Ascending aorta (tissue), 2 donors: ENCODE measurements at places on chromosomes 7 and 10.

DNA sequence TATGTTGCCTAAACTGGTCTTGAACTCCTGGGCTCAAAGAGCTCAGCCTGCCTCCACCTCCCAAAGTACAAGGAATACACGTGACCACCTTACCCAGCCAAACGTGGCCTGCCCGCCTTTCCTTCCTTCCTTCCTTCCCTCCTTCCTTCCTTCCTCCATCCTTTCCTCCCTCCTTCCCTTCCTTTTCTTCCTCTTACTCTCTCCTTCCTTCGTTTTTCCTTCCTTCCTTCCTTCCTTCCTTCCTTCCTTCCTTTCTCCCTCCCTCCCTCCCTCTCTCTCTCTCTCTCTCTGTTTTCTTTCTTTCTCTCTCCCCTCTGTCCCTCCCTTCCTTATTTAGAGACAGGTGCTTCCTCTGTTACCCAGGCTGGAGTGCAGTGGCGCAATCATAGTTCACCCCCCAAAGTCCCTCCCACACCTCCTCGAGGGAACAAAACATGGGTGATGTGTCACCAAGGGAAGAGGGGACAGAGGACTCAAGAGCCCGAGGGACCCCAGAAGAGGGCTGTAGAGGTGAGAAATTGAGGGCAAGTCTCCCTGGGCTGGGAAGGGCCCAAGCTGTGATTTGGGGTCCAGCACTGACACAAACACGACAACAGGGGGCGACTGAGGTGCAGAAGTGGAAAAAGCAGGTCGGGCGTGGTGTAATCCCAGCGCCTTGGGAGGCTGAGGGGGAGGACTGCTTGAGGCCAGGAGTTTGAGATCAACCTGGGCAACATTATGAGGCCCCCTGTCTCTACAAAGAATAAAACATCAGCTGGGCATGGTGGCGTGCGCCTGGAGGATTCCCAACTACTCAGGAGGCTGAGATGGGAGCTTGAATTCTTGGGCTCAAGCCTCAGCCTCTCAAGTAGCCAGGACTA lies 28.1 kb downstream of the EPHB4 start:
- DNase-seq = no peak
- H3K27me3 ChIP-seq = no peaks in the 10 kb centered on the region
- H3K27ac ChIP-seq = no peak overlapping the region
- no peaks in the 10 kb centered on the region for H3K4me1 ChIP-seq
- no peak overlapping the region for H3K4me3 ChIP-seq
- H3K36me3 ChIP-seq = no peaks in the 10 kb centered on the region

- no peak for DNase-seq
- no peak overlapping the region for H3K27ac ChIP-seq
- H3K4me3 ChIP-seq = no peak overlapping the region
- H3K36me3 ChIP-seq = no peaks in the 10 kb centered on the region
- peaks cover 4% of the 10 kb centered on the region for H3K4me1 ChIP-seq
- no peaks in the 10 kb centered on the region for H3K27me3 ChIP-seq
Measured at GRCh38 chr7:50733552-50733951, 49.1 kb downstream of the GRB10 start.

GRCh38 chr7:1123715-1124114 lies 35.8 kb downstream of the GPER1 start:
- H3K27me3 ChIP-seq = no peaks in the 10 kb centered on the region
- DNase-seq = peak; percentile 94
- peak overlapping the region; percentile 91 for H3K27ac ChIP-seq
- H3K4me3 ChIP-seq = peak overlapping the region; percentile 60
- peaks cover 7% of the 10 kb centered on the region for H3K4me1 ChIP-seq

DNA sequence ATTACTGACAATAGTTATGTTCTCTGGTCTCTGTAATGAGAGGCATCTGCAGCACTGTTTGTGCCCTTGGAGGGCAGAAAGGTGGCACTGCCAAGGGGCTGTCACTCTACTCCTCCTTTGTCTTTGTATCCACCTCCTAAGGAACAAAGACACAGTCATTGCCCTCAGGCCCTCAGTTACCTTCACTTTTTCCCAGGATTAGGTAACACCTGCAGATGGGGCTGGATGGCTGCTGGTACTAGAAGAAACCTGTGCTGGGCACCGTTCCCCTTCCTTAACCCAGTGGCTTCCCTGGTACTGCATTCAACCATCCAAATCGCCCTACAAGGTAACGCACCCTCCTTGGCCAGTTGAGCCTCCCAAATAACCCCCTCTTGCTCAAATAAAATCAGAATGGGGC lies 246.9 kb upstream of the NEBL start:
- no peaks in the 10 kb centered on the region for H3K36me3 ChIP-seq
- DNase-seq = no peak
- no peak overlapping the region for H3K4me3 ChIP-seq
- H3K4me1 ChIP-seq = no peaks in the 10 kb centered on the region

DNA sequence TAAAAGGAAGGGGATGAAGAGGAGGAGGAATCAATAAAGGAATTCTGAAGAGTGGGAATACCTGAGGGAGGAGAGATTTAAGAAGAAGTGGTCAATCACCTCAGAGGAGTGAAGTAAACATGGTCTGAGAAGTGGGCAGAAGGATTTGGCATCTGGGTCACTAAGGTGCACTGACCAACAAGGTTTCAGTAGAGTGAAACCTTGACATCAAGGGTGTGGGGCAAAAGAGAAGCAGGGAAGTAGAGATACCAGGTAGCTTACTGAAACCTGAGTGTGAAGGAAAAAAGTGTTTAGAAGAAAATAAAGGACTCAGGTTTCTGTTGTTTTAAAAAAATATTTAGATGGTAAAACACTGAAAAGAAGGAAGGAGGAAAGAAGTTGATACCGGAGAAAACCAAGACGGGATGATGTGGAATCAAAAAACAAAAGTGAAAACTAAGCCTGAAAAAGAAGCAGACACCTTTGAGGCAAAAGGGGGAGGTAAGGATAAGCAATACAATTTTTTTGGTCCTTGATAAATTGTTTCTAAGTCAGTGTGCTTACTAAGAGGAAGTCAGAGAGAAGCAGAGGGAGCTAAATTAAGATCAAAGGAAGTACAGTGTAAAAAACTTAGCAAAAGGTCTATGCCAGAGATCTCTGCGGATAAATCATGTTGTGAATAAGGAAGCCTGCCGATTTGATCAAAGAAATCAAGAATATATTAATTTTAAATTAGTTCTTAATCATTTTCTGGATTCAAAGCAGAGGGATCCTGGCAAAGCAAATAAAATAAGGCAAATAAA lies 137.2 kb upstream of the GPR22 start:
- H3K4me1 ChIP-seq = no peaks in the 10 kb centered on the region
- no peak overlapping the region for H3K4me3 ChIP-seq
- DNase-seq = no peak
- H3K27me3 ChIP-seq = no peaks in the 10 kb centered on the region
- H3K36me3 ChIP-seq = no peaks in the 10 kb centered on the region

- H3K4me3 ChIP-seq = peak overlapping the region; percentile 92
- DNase-seq = peak; percentile 75
- H3K27me3 ChIP-seq = no peaks in the 10 kb centered on the region
- no peaks in the 10 kb centered on the region for H3K36me3 ChIP-seq
- H3K27ac ChIP-seq = peak overlapping the region; percentile 91
- peaks cover 11% of the 10 kb centered on the region for H3K4me1 ChIP-seq
Measured at GRCh38 chr10:69318867-69319727, 40.8 kb downstream of the HK1 start.

DNA sequence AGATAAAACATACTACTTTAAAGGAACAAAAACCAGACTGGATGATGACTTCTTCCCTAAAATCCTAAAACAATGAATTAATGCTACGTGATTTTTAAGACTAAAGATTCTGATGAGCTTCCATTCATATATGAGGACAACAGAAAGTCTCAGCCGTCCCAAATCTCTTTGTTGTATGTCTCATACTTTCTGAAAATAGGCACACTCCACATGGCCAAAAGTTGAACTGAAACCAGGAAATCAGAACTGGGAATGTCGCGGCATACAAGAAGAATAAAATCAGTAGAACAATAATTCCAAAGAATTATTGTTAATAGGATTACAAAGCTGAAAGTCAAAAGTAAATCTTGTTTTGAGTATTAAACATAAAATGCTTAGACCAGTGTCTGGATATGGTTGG lies 195.4 kb upstream of the GHITM start:
- no peaks in the 10 kb centered on the region for H3K4me1 ChIP-seq
- no peak for DNase-seq
- H3K27ac ChIP-seq = no peak overlapping the region
- H3K4me3 ChIP-seq = no peak overlapping the region
